Omental fat pad (tissue), 4 donors: ENCODE measurements at places on chromosomes 13 and 19. TPM values are rescaled to one million over a fixed set of nuclear protein-coding genes. Genes with fewer than 3 reads are reported as not detected.

The ANGPTL8 gene
- total RNA-seq: 4.7 TPM

The GGN gene
- not detected for total RNA-seq

The MKNK2 gene
- 133 TPM for total RNA-seq

The LILRA1 gene
- total RNA-seq: 7.1 TPM

The ZNF577 gene
- total RNA-seq: 26.6 TPM

The CACNG7 gene
- total RNA-seq: not detected

The TSKS gene
- total RNA-seq: 0.50 TPM

The CNOT3 gene
- 13.4 TPM for total RNA-seq

The CTXN1 gene
- total RNA-seq: not detected

The ZNF208 gene
- 5.3 TPM for total RNA-seq

The CNN1 gene
- total RNA-seq: 43.8 TPM

The ZNF426 gene
- 12.2 TPM for total RNA-seq

The CCNE1 gene
- not detected for total RNA-seq

The GPR4 gene
- 11.6 TPM for total RNA-seq

The LHFPL6 gene
- total RNA-seq: 108 TPM

The CD320 gene
- total RNA-seq: 49.3 TPM

The TMIGD2 gene
- 0.79 TPM for total RNA-seq

The CEACAM20 gene
- total RNA-seq: not detected

The ZNF677 gene
- 27.0 TPM for total RNA-seq

The ZFP82 gene
- total RNA-seq: 4.1 TPM

The PAK4 gene
- 7.4 TPM for total RNA-seq

The BST2 gene
- 126 TPM for total RNA-seq

The ZNF793 gene
- total RNA-seq: 1.2 TPM

The CRLF1 gene
- 12.8 TPM for total RNA-seq

The ICAM5 gene
- 0.31 TPM for total RNA-seq
